Mucosa of gallbladder (tissue), 1 donor: ENCODE measurements at places on chromosomes 16 and 17. TPM values are rescaled to one million over a fixed set of nuclear protein-coding genes. Genes with fewer than 3 reads are reported as not detected.

DNA sequence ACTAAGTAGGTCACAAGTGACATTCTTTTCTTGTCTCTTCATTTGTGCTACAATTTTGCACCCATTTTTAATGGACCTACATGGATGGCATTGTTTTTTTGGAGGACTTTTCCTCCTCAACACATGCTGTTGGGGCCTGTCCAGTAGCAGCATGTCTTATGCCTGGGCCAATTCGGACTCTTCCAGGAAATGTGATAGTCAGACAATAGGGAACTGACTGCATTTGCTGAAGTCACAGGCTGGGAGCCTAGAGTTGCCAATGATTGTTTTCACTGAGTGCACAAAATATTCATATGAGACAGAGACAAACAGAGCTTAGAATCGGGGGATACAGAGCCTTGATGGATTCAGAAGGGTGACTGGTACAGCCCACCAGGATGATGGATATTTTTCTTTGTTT is 867.3 kb upstream of the GOT2 start:
- no peak for DNase-seq

The WDR59 gene
- total RNA-seq, result 72.5 TPM

GRCh38 chr17:67620636-67621035 is 97.1 kb upstream of the NOL11 start:
- DNase-seq, result no peak

The HLF gene
- 18.3 TPM for total RNA-seq

DNA sequence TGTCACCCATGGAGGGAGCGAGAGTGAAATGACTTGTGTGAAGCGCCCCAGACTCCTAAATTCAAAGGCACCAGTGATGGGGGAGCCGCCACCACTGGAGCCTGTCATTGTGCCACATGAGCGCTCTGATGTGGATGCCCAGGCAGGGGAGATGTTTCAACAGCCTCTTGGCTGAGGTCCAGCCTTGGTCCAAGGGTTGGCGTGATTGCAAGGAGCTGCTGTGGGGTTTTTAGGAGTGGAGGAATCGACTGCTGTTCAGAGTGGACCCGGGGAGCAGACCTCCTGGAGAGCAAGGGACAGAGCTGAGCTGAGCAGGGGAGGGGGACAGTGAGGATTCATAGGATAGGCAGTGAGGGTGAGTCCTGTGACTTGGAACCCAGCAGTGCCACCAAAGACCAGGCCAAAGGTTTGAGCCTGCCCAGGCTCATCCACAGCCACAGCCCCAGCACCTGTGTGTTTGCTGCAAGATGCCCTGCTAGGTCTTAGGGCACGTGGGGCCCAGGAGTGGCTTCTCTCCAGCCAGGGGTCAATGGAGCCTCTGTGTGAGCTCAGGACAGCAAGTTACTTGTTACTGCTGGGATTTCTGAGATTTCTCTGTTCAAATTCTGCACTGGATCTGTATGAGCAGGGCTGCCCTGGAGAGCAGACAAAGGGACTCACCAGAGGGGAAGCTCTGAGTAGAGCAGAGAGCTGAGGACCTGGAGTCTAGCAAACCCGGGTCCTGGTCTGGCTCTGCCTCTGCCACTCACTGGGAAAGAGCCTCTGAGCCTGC is 20.3 kb downstream of the RHBDL3 start:
- no peak for DNase-seq

The RAB40B gene
- total RNA-seq, result 27.6 TPM

GRCh38 chr17:47368262-47368661 is 44.5 kb downstream of the EFCAB13 start:
- peak; percentile 10 for DNase-seq

The SARM1 gene
- total RNA-seq, result 27.8 TPM

The CA7 gene
- not detected for total RNA-seq

DNA sequence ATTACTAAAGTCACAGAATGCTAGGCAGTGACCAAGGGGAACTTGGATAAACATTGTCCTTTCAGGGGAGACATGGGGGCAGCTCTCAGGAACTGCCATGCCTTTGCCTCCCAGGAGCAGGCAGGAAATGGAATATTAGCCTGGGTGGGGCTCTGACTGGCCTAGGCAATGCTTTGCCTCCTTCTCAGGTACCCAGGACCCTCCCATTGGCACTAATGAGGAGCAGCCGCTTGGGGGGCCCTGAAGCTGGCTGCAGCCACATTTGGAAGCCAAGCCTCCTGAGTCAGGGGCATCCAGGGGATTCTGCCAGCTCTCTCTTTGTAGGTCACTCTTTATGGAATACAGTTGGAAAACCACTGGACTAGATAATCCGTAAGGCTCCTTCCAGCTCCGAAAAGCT is 5.5 kb downstream of the CPSF4L start:
- no peak for DNase-seq

DNA sequence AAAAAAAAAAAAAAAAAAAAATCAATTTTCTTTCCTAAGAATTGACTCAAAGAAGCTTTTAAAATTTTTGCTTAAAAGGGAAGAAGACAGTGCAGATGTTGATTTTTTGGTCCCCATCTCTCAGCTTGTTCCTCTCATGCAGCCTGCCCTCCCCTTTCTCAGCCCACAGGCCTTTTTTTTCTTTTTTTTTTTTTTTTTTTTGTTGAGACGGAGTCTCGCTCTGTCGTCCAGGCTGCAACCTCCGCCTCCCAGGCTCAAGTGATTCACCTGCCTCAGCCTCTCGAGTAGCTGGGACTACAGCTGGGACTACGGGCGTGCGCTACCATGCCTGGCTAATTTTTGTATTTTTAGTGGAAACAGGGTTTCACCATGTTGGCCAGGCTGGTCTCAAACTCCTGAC is 17.7 kb downstream of the YPEL2 start:
- DNase-seq, result no peak

GRCh38 chr16:25013751-25014499 is 1.2 kb downstream of the ARHGAP17 start:
- no peak for DNase-seq

- peak; percentile 76 for DNase-seq
These were observed 61.0 kb upstream of the RBL2 start for GRCh38 chr16:53372992-53373871.

DNA sequence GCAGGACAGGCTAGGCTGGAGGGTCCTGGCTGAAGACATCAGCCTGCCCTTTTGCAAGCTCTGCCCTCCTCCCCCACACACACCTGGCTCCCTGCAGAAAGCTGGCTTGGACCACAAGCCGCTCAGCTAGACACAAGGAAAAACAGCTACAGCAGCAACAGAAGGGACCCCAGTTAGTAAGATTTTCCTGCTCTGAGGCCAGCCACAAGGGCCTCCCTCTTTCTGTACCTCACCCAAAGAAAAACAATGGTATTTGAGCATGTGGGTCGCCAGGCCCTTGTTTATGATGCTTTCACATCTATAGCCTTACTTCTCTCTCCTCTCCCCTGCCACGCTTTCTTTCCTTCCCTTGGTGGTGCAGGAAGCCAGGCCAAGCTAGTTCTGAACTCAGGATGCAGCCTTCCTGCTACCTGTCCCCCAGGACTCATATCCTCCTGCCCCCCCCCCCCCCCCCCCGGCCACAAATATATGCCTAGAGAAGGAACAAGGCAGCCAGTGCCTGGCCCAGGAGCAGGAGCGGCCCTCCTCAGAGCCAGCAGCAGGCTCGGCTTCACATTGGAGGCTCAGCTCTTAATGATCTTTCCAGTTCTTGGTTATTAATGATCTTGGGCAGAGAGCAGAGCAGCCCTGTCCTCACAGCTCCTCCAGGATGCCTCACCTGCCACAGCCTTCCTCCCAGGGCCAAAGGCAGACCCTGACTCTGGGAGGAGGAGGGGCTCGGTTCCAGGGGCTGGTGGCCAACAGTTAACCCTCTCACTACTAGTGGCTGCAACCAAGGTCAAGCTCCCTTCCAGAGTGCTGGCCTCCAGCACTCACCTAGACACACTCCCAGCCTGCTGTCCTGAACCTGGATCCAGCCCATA is 19.5 kb downstream of the GRIN2C start:
- no peak for DNase-seq

GRCh38 chr16:29925781-29926710 is at the start of gene KCTD13:
KCTD13 (minus strand) TSS chr16:29926226; CDS start chr16:29926033, 193 bp downstream.
- DNase-seq, result peak; percentile 86

- DNase-seq, result no peak
These were observed 44.4 kb downstream of the PIK3R5 start for GRCh38 chr17:8921147-8921546.
